NCI-H1417 treated with DMSO at 0.1 percent for 48 hours (cell line): ENCODE measurements at places on chromosomes 5 and 9.
A peak's percentile ranks its signal among the peaks of the same experiment; 100 is the strongest.

DNA sequence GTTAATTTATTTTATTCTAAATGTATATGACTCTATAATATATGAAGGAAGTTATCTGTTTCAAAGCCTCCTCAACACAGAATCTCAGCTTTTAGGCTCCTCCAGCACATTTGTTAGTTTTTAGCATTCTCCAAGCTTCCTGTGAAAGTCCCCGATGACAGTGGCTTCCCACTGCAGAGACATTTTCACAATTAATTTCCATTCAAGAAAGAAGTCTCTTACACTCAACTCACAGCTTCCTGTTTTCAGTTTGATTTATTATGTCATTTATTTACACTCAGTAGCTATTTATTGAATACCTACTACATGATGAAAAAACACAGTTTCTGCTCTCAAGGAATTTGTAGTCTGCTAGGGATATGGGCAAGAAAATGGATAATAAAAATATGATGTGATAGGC, 2228.2 kb upstream of the WWC1 start:
- no peak for DNase-seq

DNA sequence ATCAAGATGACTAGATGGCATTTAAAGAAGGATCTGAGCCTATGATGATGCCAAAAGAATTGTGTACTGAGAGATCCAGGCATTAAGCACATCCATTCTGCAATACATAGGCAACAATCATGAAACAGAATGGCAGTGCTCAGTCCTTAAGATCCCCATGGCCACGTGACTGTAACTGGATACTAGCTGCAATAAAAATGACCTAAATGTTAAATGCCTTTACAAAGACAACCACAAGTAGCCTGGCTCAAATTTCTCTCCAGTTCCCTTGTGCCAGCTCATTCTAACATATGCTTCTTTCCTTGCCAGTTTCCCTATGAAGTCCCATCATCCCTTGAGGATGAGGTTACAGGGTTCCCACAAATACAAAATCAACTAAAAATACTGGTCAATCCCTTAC, 148.3 kb upstream of the GHR start:
- no peak for DNase-seq

DNA sequence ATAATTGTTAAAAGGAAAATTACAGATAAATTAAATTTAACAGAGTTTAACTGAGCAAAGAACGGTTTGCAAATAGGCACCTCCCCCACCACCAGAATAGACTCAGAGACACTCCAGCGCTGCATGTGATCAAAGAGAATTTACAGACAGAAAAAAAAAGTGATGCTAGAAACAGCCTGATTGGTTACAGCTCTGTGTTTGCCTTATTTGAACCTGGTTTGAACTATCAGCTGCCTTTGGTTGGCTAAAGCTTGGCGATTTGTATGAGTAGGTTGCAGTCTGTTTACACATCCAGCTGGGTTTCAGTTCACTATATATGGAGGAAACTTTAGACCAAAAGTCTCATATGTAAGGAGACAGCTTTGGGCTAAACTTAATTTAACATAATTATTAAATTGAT, 249.1 kb downstream of the ENC1 start:
- no peak for DNase-seq

DNA sequence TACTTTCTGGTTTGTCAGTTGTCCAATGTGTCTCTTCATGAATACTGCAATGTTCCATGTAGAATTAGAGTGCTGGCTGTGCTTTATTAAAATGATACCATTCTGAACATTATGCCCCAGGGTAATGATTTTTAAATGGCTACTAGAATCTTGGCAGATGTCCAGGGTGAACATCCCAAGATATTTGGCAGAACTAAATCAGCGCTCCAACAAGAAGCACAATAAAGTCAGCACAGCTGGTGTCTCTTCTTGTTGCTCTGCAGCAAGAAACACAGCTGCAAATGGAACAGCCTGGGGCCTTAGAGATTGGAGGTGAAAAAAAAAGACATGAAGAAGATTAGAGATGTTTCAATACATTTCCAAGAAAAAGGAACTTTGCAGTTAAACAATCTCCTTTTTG, 248.3 kb downstream of the CDH18 start:
- DNase-seq, result peak; percentile 16

DNA sequence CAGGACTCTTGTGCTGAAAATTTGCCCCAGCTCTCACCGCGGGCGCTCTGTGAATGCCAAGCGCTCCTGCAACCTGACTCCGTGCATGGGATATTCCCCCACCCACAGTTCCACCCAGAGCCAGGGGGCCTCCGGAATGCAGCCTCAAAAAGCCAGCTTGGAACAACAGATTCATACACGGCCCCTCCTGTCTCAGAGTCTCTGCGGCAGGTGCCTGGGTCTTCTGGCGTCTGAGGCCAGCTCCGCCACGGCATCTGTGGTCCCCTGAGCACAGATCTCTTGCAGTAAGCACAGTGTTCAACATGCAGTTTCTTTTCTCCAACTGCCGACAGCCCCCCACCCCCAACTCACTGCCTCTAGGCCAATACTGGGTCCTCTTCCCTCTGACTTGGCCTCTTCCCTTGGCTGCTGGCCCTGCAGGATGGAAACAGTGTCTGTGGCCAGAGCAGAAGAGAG, 355.7 kb upstream of the IRX2 start:
- DNase-seq, result no peak

- no peak for DNase-seq
Observed at GRCh38 chr9:107647611-107648010, 158.0 kb upstream of the KLF4 start.

- no peak for DNase-seq
Observed at GRCh38 chr5:35762368-35762767, 94.3 kb upstream of the IL7R start.

- DNase-seq, result no peak
Observed at GRCh38 chr9:134069480-134070399, 1.9 kb upstream of the BRD3 start.

GRCh38 chr9:130128251-130128650, 44.0 kb upstream of the NCS1 start:
- no peak for DNase-seq

- DNase-seq, result no peak
Observed at GRCh38 chr5:82422751-82423181, 144.6 kb upstream of the RPS23 start.

DNA sequence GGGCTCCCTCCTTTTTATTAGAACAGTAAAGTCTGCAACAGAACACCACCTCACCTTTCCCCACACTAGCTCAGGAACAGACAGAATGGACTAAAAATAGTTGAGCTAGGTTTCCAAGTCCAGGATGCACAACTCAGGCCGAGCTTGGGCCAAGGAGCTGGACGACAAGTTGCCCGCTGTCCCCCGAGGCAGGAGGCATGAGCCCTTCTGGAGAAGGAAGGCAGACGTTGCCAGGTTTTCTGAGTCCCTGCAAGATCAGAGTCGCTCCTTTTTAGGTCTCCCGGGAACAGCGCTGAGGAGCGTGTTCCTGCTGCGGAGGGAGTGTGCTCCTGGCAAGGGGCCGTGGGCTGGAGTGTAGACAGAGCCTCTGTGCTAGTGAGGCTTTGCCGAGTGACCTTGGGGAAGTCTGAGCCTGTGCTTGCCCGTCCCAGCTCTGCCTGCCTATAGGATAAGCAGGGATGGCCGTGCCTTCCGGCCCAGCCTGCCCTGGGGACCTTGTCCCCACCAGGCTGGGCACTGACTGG, 121.6 kb downstream of the WNK2 start:
- no peak for DNase-seq

DNA sequence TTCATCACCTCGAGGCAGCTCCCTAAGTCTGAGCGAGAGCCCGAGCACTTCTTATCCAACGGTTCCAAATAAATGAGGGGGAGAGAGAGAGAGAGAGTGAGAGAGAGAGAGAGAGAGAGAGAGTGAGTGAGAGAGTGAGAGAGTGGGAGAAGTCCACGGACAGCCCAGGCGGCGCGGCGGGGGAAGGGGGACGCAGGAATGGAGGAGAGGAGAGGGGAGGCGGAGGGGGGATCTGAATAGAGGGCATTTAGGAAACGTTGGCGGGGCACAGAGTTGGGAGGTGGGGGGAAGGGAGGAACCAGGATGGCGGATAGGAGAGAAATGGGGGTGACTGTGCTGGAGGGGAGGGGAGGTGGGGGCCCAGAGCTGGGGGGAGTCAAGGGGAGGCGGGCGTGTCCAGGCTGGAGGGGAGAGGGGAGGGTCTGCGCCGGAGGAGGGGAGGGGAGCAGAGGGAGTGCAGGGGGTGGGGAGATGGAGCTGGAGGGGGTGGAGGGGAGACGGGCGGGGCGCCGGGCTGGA, 398 bp upstream of the BASP1 start:
- DNase-seq, result no peak

- no peak for DNase-seq
Observed at GRCh38 chr9:74499770-74500583, 2.8 kb downstream of the RORB start.

DNA sequence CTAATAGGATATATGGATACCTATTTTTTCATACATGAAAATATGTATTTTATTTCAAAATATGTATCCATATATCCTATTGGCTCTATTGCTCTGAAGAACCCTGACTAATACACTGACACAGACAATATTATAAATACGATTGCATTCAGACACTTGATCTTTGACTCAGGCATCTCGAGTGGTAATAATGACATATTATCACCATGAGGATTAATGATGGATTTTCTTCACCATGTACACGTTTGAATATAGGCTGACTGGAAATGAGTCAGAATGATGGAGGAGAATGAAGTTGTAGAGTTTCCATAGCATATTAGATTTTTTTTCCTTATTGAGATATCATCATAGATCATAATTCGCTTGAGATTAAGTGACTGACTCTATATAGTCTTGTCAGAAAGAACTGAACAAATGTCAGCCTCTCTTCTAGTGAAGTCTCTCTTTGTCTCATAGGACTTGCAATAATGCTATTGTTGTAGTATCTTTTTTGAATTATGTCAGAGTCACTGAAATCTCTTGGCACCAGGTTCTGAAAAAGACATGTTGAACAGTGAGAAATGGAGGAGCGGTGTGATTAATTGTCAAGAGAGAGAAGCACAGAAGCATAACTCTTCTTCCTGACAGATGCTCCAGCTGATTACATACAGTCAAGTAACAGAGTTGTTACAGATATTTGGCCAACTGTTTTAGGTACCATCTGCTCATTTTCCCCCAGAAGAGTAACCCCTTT, 41.4 kb upstream of the SLCO6A1 start:
- DNase-seq, result no peak

DNA sequence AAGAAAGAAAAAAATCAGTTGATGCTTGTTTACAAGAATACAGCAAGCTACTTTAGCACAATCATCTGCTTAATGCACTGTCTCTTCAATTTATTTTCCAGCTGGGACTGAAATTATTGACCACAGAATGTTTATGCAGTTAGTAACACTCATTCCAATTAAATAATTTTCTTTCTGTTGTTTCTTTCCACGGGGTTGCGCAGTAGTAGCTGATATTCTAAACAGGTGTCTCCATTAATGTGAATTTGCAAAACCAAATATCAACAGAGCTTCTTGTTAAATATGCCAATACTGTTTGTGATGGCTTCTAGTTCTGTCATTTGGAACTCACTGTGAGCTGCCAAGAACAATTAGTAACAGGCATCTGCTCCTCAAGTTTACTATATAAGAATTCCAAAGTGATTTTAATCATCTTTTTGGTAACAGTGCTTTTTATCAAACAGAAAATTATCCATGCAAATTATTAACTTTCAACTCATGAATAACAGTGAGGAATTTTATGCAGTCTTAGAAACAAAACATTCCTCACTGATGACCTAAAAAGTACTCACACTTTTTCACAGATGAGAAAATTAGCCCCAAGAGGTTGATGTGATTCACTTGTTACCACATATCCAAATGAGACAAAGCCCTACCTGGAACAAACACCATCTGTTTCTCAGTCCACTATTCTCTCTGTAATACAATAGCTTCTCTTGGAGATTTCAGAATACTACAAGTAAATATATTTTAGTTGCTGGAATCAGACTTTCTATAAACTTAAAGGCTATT, 567.6 kb upstream of the RGMB start:
- DNase-seq, result no peak

DNA sequence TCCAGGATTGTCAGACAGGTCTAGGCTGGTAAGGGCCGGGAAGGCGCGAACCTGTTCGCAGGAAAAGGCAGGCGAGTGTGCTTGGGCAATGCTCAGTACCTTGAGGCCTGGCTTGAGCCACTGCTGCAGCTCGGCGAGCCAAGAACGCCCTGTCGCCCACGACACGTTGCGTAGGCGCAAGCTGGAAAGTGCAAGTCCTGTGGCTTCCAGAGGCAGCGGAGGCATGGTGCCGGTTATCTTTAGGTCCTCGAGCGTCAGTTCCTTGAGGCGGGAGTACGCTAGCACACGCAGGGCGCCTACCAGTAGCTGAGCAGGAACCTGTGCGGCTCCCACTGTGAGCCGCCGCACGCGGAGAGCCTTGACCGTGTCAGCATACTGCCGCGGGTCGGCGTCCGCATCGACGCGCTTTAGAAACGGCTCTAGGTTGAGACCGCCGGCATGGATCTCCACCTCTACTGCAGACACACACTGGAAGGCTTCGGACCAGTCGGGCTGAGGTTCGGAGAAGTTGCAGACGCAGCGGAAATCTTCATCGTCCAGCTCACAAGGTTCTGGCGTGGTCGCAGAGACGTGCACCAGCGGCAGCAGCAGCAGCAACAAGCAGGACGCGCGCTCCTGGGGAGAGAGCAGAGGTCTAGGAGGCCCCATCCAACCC, 482 bp downstream of the CD14 start:
- no peak for DNase-seq

- DNase-seq, result no peak
Observed at GRCh38 chr5:170755679-170756456, 27.7 kb upstream of the GABRP start.

GRCh38 chr5:174065528-174066197, 20.2 kb downstream of the NSG2 start:
- DNase-seq, result no peak

DNA sequence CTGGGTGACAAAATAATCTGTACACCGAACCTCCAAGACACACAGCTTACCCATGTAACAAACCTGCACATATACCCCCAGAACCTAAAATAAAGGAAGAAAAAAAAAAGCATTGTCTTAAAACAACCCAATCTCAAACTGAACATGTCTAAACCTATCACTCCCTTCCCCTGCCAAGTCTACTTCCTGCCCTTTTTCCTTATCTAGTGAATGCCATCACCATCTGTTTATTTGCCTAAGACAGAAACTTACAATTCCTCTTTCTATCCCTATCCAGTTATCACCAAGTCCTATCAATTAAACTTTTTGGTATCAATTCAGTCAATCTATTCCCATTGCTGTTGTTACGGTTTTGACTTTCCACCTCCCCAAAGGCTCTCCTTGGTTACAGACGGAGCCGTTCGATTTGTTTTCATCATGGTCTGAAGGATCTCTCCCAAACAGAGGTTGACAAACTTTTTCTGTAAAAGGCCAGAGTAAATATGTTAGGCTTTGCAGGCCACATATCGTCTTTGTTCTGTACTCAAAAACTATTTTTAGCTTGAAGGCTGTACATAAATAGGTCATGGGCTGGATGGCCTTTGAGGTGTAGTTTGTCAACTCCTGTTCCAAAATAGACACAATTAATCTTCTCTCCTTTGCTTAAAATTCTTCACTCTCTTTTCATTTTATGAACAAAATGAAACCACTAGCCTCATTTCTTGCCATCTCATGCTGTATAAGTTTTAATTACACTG, 12.1 kb downstream of the NOL8 start:
- no peak for DNase-seq

- DNase-seq, result no peak
Observed at GRCh38 chr9:88721025-88721424, 186.0 kb downstream of the NXNL2 start.
